ENCODE measurements at places on chromosomes 1 and 21. TPM values are rescaled to one million over a fixed set of nuclear protein-coding genes. Genes with fewer than 3 reads are reported as not detected.

GRCh38 chr1:59204001-59204400, 92.9 kb upstream of the FGGY start:
- no peak for DNase-seq

DNA sequence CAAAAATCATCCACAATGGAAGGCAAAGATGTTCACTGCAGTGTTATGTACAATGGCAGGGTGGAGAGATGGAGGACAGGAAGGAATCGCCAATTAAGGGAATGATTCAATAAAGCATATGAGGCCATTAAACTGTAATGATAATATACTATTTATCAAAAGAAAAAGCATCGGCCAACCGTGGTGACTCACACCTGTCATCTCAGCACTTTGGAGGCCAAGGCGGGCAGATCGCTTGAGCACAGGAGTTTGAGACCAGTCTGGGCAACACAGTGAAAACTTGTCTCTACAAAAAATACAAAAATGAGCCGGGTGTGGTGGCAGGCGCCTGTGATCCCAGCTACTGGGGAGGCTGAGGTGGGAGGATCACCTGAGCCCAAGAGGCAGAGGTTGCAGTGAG, 89.1 kb downstream of the SSBP3 start:
- DNase-seq, result no peak

GRCh38 chr1:36453051-36453450, 2.8 kb upstream of the OSCP1 start:
- DNase-seq, result no peak

- DNase-seq, result no peak
These were observed 214.4 kb upstream of the DAB1 start for GRCh38 chr1:57638239-57638638.

PLA2G4A gene
- 12.8 TPM for total RNA-seq
